ENCODE measurements at places on chromosomes 4 and X.
A peak's percentile ranks its signal among the peaks of the same experiment; 100 is the strongest.

- no peaks in the 10 kb centered on the region for H3K27me3 ChIP-seq
- H3K27ac ChIP-seq, result no peak overlapping the region
- DNase-seq, result no peak
- H3K4me1 ChIP-seq, result no peaks in the 10 kb centered on the region
- no peaks in the 10 kb centered on the region for H3K36me3 ChIP-seq
Observed at GRCh38 chr4:113893546-113893945, 85.9 kb downstream of the ARSJ start.

- peaks cover 7% of the 10 kb centered on the region for H3K4me1 ChIP-seq
- H3K4me3 ChIP-seq, result no peak overlapping the region
- no peaks in the 10 kb centered on the region for H3K36me3 ChIP-seq
- no peak overlapping the region for H3K27ac ChIP-seq
- DNase-seq, result no peak
Observed at GRCh38 chrX:101482296-101482695, 3.0 kb upstream of the ARMCX4 start.

GRCh38 chr4:156974264-156974663 lies 2.7 kb upstream of the PDGFC start:
- no peaks in the 10 kb centered on the region for H3K36me3 ChIP-seq
- H3K27ac ChIP-seq, result no peak overlapping the region
- H3K27me3 ChIP-seq, result no peaks in the 10 kb centered on the region
- DNase-seq, result no peak

DNA sequence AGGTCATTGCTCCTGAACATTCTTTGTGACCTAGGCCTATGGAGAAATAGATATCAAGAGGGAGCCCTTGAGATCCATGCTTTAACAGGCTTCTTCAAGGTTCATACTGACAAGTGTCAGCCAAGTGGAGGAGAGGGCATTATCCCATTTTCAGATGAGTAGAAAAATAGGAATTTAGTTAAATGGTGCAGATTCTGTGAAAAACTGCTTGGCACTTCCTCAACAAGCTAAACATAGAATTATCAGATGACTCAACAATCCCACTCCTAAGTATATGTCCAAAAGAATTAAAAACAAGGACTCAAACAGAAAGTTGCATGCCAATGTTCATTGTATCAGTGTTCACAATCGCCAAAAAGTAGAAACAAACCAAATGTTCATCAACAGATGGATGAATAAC lies 43.8 kb upstream of the KCNIP4 start:
- no peak for DNase-seq
- H3K27ac ChIP-seq, result no peak overlapping the region
- no peaks in the 10 kb centered on the region for H3K27me3 ChIP-seq
- H3K36me3 ChIP-seq, result no peaks in the 10 kb centered on the region

DNA sequence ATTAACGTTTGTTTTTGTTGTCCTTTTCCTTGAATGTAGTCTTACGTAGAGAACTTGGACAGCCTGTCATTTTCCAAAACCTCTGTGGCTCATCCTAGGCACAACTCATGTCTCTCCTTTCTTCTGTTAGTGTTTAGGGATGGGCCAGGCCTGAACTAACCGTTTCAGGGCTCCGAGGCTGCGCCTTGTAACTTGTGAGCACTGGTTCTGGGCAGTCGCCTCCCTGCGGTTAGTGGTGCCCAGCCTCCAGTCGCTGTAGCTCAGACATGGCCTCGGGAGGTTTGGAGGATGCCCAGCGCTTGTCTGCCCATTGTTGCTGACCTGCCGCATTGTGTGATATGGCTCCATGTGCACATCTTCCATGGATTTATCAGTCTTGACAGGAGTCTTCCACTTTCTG lies 32.8 kb downstream of the TMEM131L start:
- no peak overlapping the region for H3K27ac ChIP-seq
- H3K36me3 ChIP-seq, result no peaks in the 10 kb centered on the region
- no peak overlapping the region for H3K4me3 ChIP-seq
- peaks cover 7% of the 10 kb centered on the region for H3K4me1 ChIP-seq
- DNase-seq, result no peak

GRCh38 chr4:162015090-162015489 lies 148.7 kb downstream of the FSTL5 start:
- H3K27me3 ChIP-seq, result no peaks in the 10 kb centered on the region
- no peak overlapping the region for H3K27ac ChIP-seq
- no peaks in the 10 kb centered on the region for H3K4me1 ChIP-seq
- H3K36me3 ChIP-seq, result no peaks in the 10 kb centered on the region

DNA sequence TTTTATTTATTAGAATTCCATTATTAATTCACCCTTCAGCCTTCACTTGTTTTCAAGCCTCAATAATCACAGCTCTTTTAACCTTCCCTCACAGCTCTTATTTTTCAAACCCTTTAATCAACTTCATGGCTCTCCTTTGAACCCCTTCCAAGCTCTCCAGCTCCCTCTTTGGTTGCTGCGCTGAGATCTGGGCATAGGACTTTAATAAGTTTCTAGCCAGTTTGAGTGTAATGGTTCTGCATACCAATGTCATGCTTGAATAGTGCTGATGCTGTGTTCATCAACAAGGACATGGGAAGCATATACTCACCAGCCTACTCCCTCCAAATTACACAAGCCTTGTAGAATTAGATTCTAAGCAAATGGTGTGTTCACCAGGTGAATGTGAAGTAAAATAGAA lies 3.5 kb upstream of the RNF212 start:
- H3K36me3 ChIP-seq, result no peaks in the 10 kb centered on the region
- peaks cover 6% of the 10 kb centered on the region for H3K27me3 ChIP-seq
- H3K4me1 ChIP-seq, result no peaks in the 10 kb centered on the region
- no peak overlapping the region for H3K27ac ChIP-seq

- no peak overlapping the region for H3K27ac ChIP-seq
- no peak for DNase-seq
- peaks cover 2% of the 10 kb centered on the region for H3K36me3 ChIP-seq
- H3K27me3 ChIP-seq, result no peaks in the 10 kb centered on the region
- no peaks in the 10 kb centered on the region for H3K4me1 ChIP-seq
- peak overlapping the region; percentile 93 for H3K4me3 ChIP-seq
Observed at GRCh38 chrX:153469811-153470410, 465 bp downstream of the HAUS7 start.

GRCh38 chr4:36222702-36223101 lies 21.6 kb downstream of the ARAP2 start:
- H3K27ac ChIP-seq, result no peak overlapping the region
- no peak overlapping the region for H3K4me3 ChIP-seq
- H3K36me3 ChIP-seq, result no peaks in the 10 kb centered on the region
- H3K27me3 ChIP-seq, result no peaks in the 10 kb centered on the region
- no peak for DNase-seq

DNA sequence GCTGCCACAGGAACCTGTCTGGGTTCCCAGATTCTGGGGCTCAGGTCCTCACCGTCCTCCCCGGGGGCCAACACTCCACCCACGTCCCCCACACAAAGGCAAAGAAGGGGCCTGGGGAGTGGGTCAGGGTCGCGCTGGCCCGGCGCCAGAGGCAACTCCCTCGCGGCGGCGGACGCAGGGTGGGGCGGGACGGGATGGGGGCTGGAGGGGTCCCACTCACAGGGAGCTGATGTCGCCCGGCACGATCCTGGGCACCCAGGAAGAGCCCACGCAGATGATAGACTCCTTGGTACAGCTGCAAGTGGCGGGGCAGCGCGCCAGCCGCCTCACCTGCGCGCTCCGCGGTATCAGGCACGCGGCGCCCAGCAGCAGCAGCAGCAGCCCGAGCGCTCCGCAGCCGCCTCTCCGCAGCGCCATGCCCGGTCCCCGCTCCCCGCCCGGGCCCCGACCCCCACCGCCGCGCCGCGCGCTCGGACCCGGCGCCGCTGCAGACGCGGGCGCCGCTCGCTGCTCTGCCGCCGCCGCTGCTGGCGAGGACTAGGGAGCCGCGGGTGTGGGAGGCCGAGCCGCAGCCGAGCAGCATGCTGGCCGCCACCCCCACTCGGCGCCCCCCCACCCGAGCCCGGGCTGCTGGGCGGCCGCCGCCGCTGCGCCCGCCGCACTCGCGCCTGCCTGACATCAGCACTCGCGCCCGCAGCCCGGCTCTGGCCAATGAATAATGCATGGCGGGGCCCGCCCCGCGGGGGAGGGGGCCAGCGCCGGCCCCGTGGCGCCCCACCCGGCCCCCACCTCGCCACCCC lies at the start of gene LGI2:
TSS of gene LGI2 (minus strand) at position 670 of the 800 bp plus-strand sequence. CDS start at position 417, 253 bp downstream.
- H3K4me1 ChIP-seq, result peaks cover 16% of the 10 kb centered on the region
- no peak within 1 kb of the TSS for H3K27ac ChIP-seq
- peaks cover 16% of the 10 kb centered on the region for H3K27me3 ChIP-seq
- peak within 1 kb of the TSS; percentile 53 for H3K4me3 ChIP-seq

GRCh38 chrX:16931855-16932575 lies 14.4 kb upstream of the REPS2 start:
- H3K27ac ChIP-seq, result no peak overlapping the region
- DNase-seq, result no peak
- H3K27me3 ChIP-seq, result no peaks in the 10 kb centered on the region
- H3K4me3 ChIP-seq, result no peak overlapping the region
- H3K36me3 ChIP-seq, result no peaks in the 10 kb centered on the region

- no peak for DNase-seq
- no peak overlapping the region for H3K4me3 ChIP-seq
- no peaks in the 10 kb centered on the region for H3K27me3 ChIP-seq
- H3K36me3 ChIP-seq, result no peaks in the 10 kb centered on the region
- H3K27ac ChIP-seq, result no peak overlapping the region
Observed at GRCh38 chr4:78710536-78710935, 65.6 kb upstream of the BMP2K start.

DNA sequence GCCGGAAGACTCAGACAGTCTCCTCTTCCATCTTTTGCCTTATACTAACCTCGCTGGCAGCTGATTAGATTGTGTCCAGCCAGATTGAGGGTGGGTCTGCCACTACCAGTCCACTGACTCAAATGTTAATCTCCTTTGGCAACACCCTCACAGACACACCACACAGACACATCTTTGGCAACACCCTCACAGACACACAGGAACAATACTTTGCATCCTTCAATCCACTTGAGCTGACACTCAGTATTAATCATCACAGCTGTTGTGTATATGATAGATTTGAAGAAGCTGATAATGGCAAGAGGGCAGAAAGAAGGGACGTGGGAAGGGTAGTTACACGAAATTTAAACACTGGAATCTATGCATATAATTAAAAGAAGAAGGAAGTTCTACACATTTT lies 139.5 kb downstream of the ANKRD50 start:
- no peak overlapping the region for H3K4me3 ChIP-seq

DNA sequence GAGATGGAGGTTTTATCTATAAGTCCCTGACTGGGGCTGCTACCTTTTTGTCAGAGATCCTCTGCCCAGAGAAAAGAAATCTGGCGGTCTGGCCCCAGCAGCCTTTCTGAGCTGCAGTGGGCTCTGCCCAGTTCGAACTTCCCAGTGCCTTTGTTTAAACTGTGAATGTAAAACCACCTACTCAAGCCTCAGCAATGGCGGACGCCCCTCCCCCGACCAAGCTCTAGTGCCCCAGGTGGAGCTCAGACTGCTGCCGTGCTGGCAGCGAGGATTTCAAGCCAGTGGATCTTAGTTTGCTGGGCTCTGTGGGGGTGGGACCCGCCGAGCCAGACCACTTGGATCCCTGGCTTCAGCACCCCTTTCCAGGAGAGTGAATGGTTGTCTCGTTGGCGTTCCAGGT lies 121.8 kb downstream of the TSPAN5 start:
- no peak overlapping the region for H3K27ac ChIP-seq
- no peak overlapping the region for H3K4me3 ChIP-seq
- no peaks in the 10 kb centered on the region for H3K36me3 ChIP-seq
- DNase-seq, result no peak

DNA sequence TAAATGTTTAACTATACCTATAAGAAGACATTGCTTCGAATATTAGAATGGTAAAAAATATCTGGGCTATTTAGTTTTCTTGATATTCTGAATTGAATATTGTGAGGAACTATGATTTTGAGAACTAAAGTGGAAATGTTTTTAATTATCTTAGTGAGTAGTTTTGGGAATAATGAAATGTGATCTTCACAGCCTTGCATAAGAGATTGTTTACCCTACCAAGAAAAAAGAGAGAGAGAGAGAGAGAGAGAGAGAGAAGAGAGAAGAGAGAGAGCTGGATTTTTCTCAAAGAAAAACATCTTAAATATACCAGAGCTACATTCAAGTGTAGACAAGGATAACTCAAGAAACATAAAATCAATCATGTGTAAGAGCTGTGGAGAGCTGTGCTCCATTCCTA lies 148.7 kb upstream of the MAD2L1 start:
- H3K36me3 ChIP-seq, result no peaks in the 10 kb centered on the region
- DNase-seq, result no peak
- H3K4me1 ChIP-seq, result no peaks in the 10 kb centered on the region
- no peak overlapping the region for H3K27ac ChIP-seq
- H3K4me3 ChIP-seq, result no peak overlapping the region
- H3K27me3 ChIP-seq, result no peaks in the 10 kb centered on the region

GRCh38 chrX:9456250-9457074 lies 8.4 kb upstream of the TBL1X start:
- no peaks in the 10 kb centered on the region for H3K27me3 ChIP-seq
- no peaks in the 10 kb centered on the region for H3K36me3 ChIP-seq
- no peaks in the 10 kb centered on the region for H3K4me1 ChIP-seq

- no peaks in the 10 kb centered on the region for H3K36me3 ChIP-seq
- peaks cover 4% of the 10 kb centered on the region for H3K27me3 ChIP-seq
- no peak for DNase-seq
- H3K4me1 ChIP-seq, result no peaks in the 10 kb centered on the region
Observed at GRCh38 chrX:581066-581465, 49.5 kb upstream of the SHOX start.

DNA sequence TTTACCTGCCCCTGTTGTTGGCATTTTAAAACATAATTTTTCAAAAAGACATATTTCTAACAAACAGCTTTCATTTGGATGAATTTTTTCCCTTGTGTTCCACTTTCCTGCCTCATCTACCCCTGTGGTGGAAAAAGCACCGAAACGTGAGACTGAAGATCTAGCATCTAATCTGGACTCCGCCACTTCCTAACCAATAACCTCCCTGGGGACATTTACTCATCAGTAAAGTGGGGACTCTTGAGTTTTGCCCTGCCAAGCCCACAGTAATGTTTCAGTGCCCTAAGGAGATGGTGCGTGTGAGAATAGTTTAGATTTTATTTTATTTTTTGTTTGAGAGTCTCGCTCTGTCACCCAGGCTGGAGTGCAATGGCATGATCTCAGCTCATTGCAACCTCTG lies 56.7 kb downstream of the ADGRG2 start:
- no peak for DNase-seq
- H3K27me3 ChIP-seq, result no peaks in the 10 kb centered on the region
- H3K36me3 ChIP-seq, result no peaks in the 10 kb centered on the region
- H3K4me3 ChIP-seq, result no peak overlapping the region
- H3K27ac ChIP-seq, result no peak overlapping the region
- no peaks in the 10 kb centered on the region for H3K4me1 ChIP-seq

DNA sequence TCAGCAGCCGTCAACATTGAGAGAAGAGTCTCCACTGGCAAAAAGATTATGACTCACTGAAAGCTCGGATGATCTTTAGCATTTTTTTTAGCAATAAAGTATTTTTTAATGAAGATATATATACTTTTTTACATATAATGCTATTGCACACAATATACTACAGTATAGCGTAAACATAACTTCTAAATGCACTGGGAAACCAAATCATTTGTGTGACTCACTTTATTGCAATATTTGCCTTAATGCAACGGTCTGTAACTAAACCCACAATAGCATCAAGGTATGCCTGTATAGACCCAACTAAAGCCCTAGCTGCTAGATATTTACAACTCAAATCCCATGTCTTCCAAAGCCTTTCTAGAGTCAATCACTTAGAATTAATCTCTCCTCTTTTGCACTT lies 52.3 kb upstream of the EDNRA start:
- no peaks in the 10 kb centered on the region for H3K36me3 ChIP-seq
- DNase-seq, result no peak
- no peak overlapping the region for H3K4me3 ChIP-seq
- H3K4me1 ChIP-seq, result no peaks in the 10 kb centered on the region
- no peak overlapping the region for H3K27ac ChIP-seq
